ENCODE measurements at places on chromosomes 16 and 17. TPM values are rescaled to one million over a fixed set of nuclear protein-coding genes. Genes with fewer than 3 reads are reported as not detected.
A peak's percentile ranks its signal among the peaks of the same experiment; 100 is the strongest.

DNA sequence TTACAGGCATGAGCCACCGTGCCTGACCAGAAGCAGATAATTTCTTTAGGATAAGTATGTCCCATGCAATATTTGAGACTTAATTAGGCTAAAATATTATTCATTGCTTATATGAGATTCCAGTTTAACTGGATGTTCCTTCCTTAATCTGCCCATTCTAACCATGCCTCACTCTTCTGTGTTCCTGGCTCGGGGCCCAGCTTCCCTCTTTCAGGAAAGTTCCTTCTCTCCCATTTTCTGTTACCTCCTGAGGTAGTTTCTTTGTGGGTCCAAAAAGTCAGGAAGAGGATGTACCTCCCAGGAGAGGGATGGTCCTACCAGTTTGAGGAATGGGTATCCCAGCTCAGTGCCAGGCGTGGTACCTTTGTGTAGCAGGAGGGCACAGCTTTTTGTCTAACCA lies 23.3 kb downstream of the UNK start:
- DNase-seq, result no peak
- H3K27me3 ChIP-seq, result no peaks in the 10 kb centered on the region
- H3K4me3 ChIP-seq, result no peak overlapping the region
- no peak overlapping the region for H3K27ac ChIP-seq
- peaks cover 12% of the 10 kb centered on the region for H3K4me1 ChIP-seq
- peaks cover 6% of the 10 kb centered on the region for H3K36me3 ChIP-seq

DNA sequence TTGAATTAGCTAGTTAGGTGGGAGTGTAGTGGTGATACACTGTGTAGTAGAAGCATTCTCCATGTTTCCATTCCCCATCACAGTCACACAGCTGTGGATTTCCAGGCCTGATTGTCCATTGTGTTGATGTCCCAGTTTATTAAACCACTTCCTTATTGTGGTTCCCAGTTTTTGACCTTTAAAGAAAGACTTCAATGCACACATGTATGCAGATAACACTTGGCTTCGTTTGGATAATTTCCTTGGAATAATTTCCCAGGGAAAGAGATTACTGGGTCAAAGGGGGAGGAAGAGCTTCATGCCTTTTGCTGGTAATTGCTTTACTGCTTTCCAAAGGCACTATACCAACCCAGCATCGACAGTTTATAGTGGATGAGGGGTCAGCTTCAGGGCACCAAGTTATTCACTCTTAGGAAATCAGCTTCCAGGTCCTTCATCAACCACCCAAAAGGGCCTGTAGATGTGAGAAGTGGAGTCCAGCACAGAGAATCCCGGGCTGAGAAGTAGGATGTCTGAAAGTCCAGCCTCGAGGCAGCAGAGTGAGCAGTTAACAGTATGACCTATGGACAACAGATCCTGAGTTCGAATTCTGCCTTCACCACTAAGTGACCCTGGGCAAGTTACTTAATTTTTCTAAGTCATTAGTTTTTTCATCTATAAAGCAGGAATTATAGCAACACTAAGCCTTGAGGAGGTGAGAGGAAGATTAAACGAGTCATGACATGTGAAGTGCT lies 31.3 kb upstream of the TNS4 start:
- DNase-seq, result no peak
- H3K4me3 ChIP-seq, result peak overlapping the region; percentile 82
- H3K27me3 ChIP-seq, result no peaks in the 10 kb centered on the region
- peak overlapping the region; percentile 93 for H3K27ac ChIP-seq
- peaks cover 90% of the 10 kb centered on the region for H3K4me1 ChIP-seq
- peaks cover 21% of the 10 kb centered on the region for H3K36me3 ChIP-seq

- H3K4me3 ChIP-seq, result peak overlapping the region; percentile 66
- peak overlapping the region; percentile 86 for H3K27ac ChIP-seq
- peak; percentile 57 for DNase-seq
- H3K27me3 ChIP-seq, result no peaks in the 10 kb centered on the region
- peaks cover 36% of the 10 kb centered on the region for H3K36me3 ChIP-seq
Measured at GRCh38 chr16:80583466-80583865, 42.7 kb downstream of the DYNLRB2 start.

- peaks cover 15% of the 10 kb centered on the region for H3K27me3 ChIP-seq
- H3K4me1 ChIP-seq, result peaks cover 3% of the 10 kb centered on the region
- H3K27ac ChIP-seq, result no peak overlapping the region
- no peak overlapping the region for H3K4me3 ChIP-seq
- no peaks in the 10 kb centered on the region for H3K36me3 ChIP-seq
Measured at GRCh38 chr16:51057102-51057793, 93.8 kb downstream of the SALL1 start.

DNA sequence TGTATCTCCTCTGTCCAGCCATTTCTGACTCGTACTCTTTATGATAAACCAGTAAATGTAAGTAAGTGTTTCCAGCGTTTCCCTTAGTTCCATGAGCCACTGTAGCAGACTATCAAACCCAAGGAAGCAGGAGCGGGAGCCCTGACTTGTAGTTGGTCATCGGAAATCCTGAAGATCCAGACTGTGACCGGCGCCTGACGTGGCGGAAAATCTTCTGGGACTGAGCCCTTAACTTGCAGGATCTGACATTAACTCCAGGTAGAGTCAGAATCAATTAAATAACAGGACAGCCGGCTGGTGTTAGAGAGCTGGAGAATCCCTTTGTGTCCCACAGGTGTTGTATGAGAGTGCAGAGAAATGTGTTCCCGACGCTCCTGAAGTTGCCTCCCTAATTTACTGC lies 4.0 kb downstream of the GLOD4 start:
- no peak overlapping the region for H3K4me3 ChIP-seq
- H3K27ac ChIP-seq, result no peak overlapping the region
- H3K27me3 ChIP-seq, result no peaks in the 10 kb centered on the region
- peaks cover 50% of the 10 kb centered on the region for H3K36me3 ChIP-seq
- DNase-seq, result no peak

DNA sequence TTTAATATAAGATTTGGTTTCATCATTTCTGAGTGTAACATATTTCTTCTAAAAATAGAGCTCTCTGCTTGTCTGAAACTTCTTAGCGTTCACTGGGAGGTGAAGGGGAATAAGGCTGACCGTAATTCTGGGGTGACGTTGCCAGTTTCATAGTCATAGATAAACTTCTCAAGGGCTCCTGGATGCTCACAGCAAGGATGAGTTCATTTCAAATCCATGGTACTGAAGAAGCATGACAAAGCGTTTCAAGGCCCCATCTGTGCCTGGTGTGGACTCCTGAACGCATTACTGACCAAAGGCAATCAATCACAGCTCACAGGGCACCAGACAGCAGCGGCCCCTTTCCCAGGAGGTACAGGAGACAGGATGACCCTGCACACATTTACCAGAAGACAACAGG lies 12.0 kb upstream of the EVPL start:
- no peak overlapping the region for H3K27ac ChIP-seq
- H3K4me1 ChIP-seq, result peaks cover 8% of the 10 kb centered on the region
- DNase-seq, result no peak
- H3K36me3 ChIP-seq, result peaks cover 40% of the 10 kb centered on the region
- no peak overlapping the region for H3K4me3 ChIP-seq
- H3K27me3 ChIP-seq, result no peaks in the 10 kb centered on the region

ICAM2 gene
- 58.3 TPM for total RNA-seq

C1QL1 gene
- 0.39 TPM for total RNA-seq

C17orf50 gene
- total RNA-seq, result not detected

GRCh38 chr16:56830669-56831068 lies 34.3 kb upstream of the SLC12A3 start:
- H3K27ac ChIP-seq, result no peak overlapping the region
- no peaks in the 10 kb centered on the region for H3K4me1 ChIP-seq
- peaks cover 35% of the 10 kb centered on the region for H3K36me3 ChIP-seq
- no peaks in the 10 kb centered on the region for H3K27me3 ChIP-seq

GRCh38 chr16:8925455-8925854 lies 38.3 kb downstream of the USP7 start:
- H3K4me1 ChIP-seq, result peaks cover 50% of the 10 kb centered on the region
- H3K4me3 ChIP-seq, result no peak overlapping the region

Data from activated T-helper 1 cell treated with anti-CD3 and anti-CD28 coated beads, Interleukin-12 subunit alpha, Interleukin-12 subunit beta, Interleukin-2, Interleukin-4 antibody, amounts not matched to agents 30 ng/mL and 10 ng/mL and 1 ng/mL, durations not matched to agents 14 hours and 24 hours and 36 hours (primary cell).